ENCODE measurements at places on chromosomes 4 and X. TPM values are rescaled to one million over a fixed set of nuclear protein-coding genes. Genes with fewer than 3 reads are reported as not detected.

GRCh38 chr4:162560073-162560472 lies 396.3 kb upstream of the FSTL5 start:
- no peak for DNase-seq

- no peak for DNase-seq
Measured at GRCh38 chr4:38381788-38382187, 282.2 kb upstream of the KLF3 start.

- no peak for DNase-seq
Measured at GRCh38 chr4:2182994-2183393, 58.9 kb downstream of the HAUS3 start.

DNA sequence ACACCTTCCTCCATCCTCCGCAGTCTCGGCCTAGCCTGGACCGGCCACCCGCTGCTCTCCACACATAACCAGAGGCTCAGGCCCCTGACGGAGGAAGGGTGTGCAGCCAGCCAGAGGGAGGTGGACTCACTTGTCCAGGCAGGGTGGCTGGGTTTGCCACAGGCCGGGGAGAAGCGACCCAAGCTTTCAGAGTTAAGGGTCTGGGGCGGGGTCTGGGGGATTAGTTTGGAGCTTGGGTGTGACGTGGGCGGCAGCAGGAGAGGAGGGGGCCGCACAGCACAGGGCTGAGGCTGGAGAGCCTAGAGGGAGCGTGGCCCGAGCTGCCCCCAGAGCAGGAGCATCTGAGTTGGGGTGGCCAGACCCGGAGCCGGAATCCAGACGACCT lies 22.4 kb upstream of the CPLX1 start:
- DNase-seq: no peak

GRCh38 chr4:26787461-26788340 lies 72.9 kb upstream of the STIM2 start:
- DNase-seq: peak; percentile 77

GRCh38 chr4:104860238-104861123 lies 286.2 kb upstream of the TET2 start:
- peak; percentile 41 for DNase-seq

PNMA5 gene
- not detected for polyA plus RNA-seq

GNL3L gene
- polyA plus RNA-seq: 4.4 TPM

DNA sequence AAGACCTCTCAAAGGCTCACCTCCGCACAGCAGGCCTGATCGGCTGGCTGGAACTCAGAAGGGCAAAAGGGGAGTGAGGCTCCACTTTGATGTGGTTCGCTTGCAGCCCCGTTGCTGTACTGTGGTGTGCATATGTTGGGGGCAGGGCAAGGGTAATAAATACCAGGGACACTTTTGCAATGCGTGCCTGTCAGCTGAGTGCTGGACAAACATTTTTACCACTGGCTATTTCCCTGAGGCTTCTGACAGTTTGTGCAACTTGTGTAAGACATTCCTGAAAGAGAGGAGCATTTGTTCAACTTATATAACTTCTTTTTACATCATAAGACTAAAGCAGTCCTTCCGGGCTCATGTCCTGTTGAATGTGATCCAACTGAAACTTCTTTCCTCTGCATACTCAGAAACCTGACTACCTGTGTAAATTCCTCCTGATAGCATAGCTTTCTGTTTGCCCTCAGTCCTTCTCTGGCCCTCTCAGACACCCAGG lies 82.3 kb downstream of the SPRY1 start:
- DNase-seq: no peak

DNA sequence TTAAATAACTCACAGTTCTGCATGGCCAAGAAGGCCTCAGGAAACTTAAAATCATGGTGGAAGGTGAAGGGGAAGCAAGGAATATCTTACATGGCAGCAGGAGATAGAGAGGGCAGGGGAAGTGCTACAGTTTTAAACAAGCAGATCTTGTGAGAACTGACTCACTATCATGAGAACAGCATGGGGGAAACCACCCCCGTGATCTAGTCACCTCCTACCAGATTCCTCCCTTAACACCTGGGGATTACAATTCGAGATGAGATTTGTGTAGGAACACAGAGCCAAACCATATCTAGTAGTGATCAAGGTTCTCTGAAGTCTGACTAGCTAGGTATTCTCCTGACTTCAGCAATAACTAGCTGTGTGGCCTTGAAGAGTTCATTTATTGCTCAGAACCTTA lies 56.0 kb downstream of the BANK1 start:
- DNase-seq: no peak

- DNase-seq: no peak
Measured at GRCh38 chr4:24995346-24995919, 35.3 kb downstream of the LGI2 start.

GPRIN3 gene
- 2.0 TPM for polyA plus RNA-seq

DNA sequence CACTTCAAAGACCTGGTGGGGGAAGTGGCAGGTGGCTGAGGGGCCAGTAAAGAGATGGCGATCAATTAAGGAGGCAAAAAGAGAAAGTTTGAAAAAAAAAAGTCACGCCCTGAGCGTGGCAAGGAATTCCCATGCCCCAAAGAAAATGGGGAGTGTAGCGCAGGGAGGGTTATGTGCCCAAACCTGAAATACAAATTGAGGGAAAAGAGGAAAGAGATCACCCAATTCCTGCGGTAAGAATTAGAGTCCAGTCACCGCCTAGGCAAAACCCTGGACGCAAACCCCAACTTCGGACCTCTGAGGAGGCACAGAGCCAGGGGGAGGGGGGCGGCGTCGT lies 595 bp downstream of the ENOX2 start:
- DNase-seq: no peak

GRCh38 chr4:1535926-1536578 lies 129.8 kb upstream of the NKX1-1 start:
- no peak for DNase-seq

DNA sequence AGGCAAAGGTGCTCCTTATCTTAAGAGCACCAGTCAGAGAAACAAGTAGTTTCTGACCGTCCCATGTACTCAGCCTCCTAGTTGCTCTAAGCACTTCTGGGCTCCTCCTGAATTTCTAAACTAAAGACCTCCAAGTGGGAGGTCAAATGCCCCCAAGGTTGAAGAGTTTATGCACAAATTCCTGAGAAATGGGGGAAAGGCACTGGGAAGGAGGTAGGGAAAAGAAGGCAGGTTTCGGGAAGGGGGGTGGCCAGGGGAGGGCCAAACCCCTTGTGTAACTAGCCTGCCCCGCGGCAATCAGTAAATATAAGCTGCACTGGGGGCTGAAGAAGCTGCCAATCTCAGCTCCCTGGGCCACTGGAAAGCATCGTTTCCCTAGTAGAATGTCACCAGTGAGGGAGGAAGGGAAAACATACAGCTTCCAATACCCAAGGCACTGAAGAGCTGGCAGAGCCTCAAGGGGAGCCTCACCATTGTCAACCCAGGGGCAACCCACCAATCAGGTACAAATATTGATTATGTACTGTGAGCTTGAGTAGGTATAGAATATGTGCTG lies 3.4 kb downstream of the FOXO4 start:
- no peak for DNase-seq

DNA sequence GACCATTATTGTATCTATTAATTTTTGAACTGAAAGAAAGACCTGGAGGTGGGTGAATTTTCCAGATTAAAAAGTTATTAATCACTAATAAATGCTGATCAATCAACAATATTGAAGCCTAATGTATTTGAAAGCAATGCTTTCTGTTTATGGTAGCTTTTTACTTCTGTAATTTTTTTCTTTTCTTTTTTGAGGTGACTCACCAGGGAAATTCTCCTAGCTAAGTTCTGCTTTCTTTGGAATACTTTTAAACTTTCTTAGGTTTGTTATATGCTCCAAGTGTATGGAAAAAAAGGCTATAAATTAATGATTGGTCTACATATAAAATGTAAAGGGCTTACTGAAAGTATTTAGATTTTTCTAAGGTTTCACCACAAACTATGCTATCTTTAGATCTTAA lies 94.2 kb downstream of the MBNL3 start:
- no peak for DNase-seq

ZNF185 gene
- polyA plus RNA-seq: 2.2 TPM

DNA sequence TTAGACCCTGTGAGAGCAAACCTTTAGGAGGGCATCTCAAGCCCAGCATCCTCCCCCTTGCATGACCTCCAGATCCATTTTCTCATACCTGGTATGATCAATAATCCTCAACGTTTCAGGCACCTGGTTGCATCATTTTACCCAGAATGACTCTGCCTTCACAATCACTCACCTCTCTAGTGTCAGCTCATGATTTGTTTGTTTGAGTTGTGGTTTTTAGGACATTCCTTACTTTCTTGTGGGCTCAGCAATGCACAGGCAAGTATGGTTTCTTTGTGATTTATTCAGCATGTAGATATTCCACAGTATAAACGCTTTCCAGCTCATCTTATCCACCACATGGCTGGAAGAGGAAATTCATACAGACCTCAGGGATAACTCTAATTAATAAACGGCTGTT lies 93.6 kb upstream of the CPEB2 start:
- no peak for DNase-seq

GRCh38 chr4:176308441-176308840 lies 11.3 kb upstream of the SPCS3 start:
- DNase-seq: no peak

GRCh38 chr4:142812091-142812490 lies 34.0 kb downstream of the INPP4B start:
- DNase-seq: no peak

Measured in pancreas (tissue), 10 donors.